ENCODE measurements at places on chromosomes 16 and 17.

DNA sequence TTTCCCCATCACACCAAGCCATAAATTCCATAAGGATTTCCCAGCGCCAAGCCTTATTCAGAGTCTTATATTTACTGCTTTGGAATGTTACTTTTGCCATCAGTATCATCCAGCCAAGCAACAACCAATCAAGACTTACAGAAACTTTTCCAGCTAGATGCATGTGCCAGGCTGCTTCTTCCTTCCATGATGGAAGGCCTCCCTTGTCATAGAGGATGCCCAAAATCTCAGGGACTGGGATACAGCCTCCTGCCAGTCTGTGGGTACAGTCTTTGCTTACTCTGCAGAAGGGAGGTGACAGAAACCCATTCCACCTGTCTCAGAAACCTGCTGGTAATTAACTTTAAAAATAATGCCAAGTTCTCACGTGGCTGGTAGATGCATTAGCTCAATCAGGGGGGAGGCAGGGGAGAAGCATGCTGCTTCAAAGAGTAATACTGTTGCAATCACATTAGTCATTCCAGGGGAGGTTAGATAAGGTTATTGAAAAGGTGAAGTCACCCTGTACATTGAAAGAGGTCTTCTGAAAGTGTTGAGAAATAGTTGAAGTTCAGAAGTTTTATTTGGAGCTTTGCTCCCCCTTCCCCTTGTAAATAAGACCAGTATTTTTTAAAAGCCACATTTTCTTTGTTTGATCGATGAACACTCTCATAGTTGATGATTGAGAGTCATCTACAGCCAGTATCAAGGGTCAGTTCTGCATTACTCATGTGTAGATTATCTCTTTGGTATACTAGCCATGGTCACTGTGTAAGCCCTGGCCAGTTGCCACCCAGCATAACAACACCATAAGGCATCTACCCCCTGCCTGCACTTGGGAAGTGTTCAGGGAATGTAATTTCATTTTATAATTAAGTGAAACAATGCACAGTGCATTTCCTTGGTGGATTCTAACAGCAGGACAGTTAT is 22.2 kb downstream of the HLF start:
- DNase-seq: peak; percentile 19

DNA sequence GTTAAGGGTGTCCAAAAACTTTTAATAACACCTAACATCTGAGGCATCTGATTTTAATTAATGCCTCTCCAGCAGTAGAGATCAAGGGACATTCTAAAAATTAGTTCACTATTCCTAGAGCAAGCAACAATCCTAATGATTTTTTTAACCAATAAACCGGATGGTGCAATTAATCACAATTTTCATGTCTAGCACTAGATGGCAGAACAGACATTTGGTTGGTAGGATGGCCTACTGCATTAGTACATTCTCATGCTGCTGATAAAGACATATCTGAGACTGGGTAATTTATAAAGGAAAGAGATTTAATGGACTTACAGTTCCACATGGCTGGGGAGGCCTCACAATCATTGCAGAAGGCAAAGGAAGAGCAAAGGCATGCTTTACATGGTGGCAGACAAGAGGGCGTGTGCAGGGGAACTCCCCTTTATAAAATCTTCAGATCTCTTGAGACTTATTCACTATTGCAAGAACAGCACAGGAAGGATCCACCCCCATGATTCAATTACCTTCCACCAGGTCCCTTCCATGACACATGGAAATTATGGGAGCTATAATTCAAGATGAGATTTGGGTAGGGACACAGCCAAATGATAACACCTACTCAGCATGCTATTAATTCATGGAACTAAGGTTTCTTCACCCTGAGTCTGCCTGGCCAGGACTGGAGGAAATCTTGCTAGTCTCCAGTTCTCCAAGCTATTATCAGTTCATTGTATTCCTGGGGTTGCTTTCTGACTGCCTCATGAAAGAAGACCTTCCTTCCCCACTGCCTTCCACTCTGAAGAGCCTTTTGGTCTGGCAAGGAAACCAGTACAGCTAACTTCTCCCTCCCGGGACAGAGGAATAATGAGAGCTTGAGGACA is 24.8 kb downstream of the HS3ST3A1 start:
- no peak for DNase-seq

DNA sequence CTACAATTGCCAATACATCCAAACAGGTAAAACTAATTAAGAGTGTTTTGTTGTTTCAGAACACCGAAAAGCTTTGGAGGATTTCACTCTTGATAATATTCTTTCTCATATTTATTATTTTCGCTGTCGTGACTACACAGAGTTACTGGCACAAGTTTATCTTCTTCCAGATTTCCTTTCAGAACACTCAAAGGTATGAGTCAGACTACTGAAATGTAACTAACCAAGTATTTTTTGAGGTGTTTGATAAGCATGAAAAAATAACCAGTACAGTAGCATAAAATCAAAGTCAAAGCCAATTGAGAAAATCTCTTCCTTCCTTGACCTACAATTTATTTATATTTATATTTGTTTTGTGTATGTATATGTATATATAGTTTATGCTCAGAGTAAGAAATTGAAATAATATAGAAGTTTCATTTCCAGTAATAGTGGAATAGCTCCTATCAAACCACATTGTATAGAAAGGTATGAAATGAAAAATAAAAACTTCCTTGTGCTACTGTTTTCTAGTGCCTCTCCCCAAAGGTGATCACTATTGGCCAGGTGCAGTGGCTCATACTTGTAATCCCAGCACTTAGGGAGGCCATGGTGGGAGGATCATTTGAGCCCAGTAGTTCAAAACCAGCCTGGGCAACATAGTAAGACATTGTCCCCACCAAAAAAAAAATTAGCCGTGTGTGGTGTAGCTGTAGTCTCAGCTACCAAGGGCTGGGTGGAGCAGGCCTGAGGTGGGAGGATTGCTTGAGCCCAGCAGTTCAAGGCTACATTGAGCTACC is 10.9 kb downstream of the RAD51C start:
- peak; percentile 26 for DNase-seq

GRCh38 chr17:37276475-37276874 is 99.3 kb upstream of the C17orf78 start:
- no peak for DNase-seq

- DNase-seq: peak; percentile 47
Observed at GRCh38 chr16:87086156-87086555, 231.0 kb downstream of the C16orf95 start.

- no peak for DNase-seq
Observed at GRCh38 chr16:53372992-53373871, 61.0 kb upstream of the RBL2 start.

DNA sequence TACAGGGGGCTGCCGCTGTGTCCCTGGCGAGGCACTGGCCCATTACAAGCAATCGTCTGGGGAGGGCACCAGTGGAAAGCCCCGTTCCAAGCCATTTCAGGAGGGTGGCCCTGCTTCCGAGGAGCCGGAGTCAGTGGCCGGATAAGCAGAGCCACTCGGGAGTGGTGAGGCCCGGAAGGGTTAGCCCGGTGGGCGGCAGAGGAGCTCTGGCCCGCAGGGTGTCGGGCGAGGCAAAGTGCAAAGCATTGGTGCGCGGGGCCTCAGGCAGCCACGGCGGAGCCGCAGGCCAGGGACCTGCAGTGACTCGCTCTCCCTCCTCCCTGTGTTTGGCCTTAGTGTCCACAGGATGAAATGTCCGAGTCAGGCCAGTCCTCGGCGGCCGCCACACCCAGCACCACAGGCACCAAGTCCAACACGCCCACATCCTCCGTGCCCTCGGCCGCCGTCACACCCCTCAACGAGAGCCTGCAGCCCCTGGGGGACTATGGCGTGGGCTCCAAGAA is 24.6 kb downstream of the NME3 start:
- peak; percentile 84 for DNase-seq

- DNase-seq: no peak
Observed at GRCh38 chr17:46974086-46974485, 5.0 kb downstream of the RPRML start.

DNA sequence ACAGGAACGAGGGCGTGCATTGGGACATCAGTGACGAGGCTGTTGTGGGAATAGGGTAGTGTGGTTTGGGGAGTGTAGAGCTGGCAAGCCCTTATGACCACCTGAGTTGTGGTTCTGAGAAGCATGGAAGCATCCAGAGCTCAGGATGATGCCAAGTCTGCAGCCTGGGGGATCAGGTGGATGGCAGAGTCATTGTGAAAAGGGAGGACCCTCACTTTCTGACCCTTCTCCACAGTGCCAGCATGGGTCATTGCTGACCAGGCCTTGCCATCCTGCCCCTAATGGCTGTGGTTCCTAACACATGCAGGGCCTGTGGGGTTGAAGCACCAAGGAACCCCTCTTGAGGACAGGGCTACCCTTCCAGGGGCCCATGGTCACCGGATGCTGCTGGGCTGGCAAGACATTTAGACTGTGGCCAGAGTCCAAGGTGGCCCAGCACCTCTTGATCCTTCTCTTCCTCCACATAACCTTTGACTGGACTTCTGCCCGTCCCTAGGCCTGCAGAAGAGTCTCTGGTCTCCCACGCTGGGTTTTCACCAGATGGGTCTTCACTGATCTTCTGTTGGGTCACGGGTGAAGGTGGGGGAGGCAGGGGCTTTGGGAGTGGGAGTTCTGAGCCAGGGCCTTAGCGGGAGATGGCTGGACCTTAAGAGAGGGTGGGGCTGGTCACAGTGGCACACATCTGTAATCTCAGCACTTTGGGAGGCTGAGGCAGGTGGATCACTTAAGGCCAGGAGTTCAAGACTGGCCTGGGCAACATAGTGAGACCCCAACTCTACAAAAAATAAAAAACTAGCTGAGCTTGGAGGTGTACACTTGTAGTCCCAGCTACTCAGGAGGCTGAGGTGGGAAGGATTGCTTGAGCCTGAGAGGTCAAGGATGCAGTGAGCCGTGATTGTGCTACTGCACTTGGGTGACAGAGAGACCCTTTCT is 2.0 kb upstream of the PLA2G15 start:
- DNase-seq: no peak

DNA sequence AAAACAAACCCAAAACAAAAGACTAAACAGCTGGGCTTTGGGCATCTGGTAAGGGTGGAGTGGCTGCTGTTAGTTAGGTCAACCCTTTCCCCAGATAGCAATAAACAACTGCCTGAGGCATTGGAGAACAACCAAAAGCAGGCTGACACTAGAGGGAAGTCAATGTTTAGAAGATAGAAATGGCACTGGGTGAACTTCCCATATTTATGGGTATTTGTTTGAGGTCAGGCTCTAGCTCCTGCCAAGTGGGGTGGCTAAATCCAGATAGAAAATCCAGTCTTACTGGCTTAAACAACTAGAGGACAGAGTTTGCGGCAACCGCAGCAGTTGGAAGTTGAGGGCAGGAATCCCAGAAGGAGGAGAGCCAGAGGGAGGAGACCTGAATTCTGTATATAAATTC is 79.4 kb downstream of the SDK2 start:
- DNase-seq: no peak

DNA sequence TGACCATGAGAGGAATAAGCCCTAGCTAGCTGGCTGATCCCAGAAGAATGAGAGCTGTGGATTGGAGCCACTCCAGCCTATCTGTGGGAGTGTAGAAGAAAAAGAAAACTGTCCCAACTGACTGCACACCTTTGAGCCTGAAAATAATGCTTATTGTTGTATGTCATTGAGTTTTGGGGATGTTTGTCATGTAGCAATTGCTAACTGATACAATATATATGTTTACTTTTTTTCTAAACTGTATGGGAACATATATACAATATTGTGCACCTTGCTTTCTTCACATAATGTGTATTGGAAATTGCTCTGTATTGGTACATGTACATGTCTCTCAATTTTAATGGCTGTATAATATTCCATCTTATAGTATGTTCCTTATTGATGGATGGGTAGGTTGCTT is 124.0 kb upstream of the NLRP1 start:
- no peak for DNase-seq

DNA sequence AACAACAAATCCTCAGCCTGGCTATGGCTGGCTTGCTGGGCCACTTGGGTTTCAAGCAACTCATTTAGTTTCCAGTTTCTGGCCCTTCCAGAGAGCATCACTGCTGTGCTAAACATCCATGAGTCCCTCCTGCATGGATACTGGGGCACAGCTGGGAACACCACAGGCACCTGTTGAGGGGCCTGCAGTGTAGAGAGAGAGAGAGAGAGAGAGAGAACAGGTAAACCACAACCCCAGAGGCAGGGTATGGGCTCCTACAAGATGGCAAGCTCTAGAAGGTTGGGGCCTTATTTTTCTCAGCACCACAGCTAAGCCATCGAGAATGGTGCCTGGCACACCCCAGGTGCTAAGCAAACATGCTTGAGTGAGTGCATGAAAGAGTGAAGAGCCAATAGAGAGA is 120.3 kb downstream of the RBFOX3 start:
- DNase-seq: no peak
